ENCODE measurements at places on chromosomes 2 and 18. TPM values are rescaled to one million over a fixed set of nuclear protein-coding genes. Genes with fewer than 3 reads are reported as not detected.

DNA sequence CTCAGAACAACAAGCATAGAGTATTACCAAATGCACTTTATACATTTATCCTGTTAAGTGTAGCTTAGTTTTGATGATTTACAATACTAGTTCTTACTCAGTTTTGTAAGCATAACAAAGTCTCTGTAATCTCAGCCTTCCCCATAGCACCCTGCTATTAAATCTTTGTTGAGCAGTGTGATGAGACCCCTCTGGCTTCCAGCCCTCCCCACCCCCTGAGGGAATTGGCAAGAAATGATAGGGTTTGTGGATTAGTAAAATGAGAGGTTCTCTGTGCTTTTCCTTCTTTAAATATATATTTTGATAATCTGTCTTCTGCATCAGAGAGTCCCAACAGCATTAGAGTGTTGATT is 37.2 kb downstream of the ZNF521 start:
- DNase-seq: no peak

GRCh38 chr2:30910686-30911085 is 103.4 kb upstream of the CAPN13 start:
- no peak for DNase-seq

DNA sequence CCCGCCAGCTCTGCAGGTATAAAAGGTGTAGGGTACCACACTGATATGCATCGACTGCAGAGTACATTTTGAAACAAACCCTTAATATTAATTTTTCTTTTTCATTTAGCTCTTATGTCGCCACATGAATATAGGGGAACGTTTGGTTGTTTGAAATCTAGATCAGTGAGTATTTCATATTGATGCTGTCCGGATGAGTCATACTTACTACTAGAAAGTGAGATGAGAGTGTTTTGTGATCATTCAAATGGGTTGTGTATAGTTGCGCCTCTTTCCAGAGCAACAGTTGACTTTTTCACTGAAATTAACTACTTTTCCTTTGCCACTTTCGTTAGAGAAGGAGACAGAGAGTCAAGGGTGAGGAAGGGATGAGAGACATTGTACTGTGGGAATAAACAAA is 24.6 kb downstream of the NPAS2 start:
- DNase-seq: no peak

Gene AQP12B
- total RNA-seq: not detected

Gene LYG1
- 0.39 TPM for total RNA-seq
